HEK293T (cell line): ENCODE measurements at places on chromosomes 4 and X.

GRCh38 chr4:4341861-4342650, 44.8 kb upstream of the NSG1 start:
- no peak for DNase-seq

DNA sequence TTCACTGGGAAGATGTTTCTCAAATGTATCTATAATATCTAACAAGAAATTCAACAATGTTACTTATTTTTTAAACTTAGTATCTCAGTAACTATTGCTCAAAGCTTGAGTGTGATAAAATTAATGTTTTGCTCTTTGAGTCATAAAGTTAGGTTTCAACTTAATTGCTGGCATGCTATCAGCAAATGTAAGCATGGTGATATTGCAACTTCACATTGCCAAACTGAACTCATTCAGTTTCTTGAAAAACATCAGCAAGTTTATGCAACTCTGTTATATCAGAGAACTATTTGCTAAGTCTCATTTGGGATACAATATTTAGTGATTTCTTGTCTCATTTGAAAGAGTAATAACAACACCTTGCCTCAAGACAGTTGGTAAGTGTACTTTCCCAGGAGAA, 91.2 kb upstream of the KLF3 start:
- no peak for DNase-seq

- no peak for DNase-seq
These were observed 27.8 kb upstream of the FTHL17 start for GRCh38 chrX:31099536-31100090.

GRCh38 chr4:83212041-83212851, 72.4 kb downstream of the COQ2 start:
- no peak for DNase-seq

DNA sequence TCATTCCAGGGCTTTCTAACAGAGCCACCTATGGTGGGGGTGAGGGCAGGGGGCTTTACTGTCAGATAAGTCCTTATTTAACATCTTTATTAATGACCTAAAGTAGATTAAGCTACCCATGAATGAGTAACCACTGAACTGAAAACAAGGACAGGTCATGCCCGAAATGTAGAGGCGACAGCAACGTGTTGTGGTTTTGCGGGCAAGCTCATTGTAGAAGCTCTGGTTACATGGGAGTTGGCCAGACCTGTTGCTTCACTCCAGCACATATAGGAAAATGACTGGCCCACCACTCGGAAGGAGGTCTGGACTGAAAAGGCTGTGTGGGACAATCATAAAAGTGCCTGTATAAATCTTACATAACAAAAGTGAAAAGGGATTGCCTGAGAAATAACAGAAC, 109.6 kb upstream of the NDP start:
- DNase-seq: no peak

DNA sequence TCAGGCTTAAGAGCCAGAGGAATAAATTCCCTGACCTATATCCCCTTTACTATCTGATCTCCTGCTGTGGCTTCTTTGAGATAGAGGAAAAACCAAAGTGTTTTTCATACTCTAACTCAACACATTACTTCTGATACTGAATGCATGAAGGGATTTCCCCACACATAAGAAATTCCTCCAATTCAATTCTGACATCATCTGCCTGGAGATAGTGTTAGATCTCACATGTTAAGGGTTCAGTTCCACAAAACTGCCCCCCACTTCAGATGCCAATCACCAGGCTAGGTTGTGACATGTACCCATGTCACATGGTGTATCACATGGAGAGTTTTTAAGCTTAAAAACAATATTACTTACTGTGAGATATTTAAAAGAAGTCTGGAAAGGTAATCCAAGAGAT, 46.8 kb downstream of the GSTCD start:
- no peak for DNase-seq

DNA sequence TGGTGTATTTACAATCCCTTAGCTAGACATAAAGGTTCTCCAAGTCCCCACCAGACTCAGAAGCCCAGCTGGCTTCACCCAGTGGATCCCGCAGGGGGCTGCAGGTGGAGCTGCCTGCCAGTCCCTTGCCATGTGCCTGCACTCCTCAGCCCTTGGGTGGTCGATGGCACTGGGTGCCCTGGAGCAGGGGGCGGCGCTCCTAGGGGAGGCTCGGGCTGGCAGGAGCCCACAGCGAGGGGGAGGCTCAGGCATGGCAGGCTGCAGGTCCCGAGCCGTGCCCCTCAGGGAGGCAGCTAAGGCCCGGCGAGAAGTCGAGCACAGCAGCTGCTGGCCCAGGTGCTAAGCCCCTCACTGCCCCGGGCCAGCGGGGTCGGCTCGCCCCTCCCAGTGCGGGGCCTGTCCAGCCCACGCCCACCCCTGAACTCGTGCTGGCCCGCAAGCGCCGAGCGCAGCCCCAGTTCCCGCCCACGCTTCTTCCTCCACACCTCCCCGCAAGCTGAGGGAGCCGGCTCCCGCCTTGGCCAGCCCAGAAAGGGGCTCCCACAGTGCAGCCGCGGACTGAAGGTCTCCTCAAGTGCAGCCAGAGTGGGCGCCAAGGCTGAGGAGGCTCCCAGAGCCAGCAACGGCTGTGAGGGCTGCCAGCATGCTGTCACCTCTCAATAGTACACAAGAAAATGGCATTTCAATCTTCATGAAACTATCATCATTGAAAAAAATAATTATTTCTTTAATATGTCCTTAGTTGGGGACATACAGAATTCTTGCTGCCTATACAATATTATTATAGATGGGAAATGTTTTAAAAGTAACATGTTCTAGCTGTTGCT, 189.1 kb downstream of the SLC7A11 start:
- DNase-seq: no peak

DNA sequence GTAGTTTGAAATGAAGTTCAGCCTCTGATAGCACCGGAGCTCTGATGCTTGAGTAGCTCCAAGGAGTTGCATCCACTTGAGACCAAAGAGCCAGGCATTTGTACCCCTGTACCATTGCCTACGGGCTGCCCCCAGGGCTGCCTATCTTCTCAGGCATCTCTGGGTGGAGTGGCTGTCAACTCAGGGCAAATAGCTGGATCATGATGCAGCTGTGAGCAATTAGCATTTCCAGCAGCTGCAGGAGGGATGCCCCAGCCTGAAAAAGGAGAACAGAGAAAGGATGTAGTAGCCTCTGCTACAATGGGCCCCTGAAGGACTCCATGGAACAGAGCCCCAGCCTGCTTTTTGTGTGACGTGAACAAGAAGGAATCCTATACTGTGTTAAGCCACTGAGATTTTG, 492.6 kb downstream of the BCOR start:
- no peak for DNase-seq

DNA sequence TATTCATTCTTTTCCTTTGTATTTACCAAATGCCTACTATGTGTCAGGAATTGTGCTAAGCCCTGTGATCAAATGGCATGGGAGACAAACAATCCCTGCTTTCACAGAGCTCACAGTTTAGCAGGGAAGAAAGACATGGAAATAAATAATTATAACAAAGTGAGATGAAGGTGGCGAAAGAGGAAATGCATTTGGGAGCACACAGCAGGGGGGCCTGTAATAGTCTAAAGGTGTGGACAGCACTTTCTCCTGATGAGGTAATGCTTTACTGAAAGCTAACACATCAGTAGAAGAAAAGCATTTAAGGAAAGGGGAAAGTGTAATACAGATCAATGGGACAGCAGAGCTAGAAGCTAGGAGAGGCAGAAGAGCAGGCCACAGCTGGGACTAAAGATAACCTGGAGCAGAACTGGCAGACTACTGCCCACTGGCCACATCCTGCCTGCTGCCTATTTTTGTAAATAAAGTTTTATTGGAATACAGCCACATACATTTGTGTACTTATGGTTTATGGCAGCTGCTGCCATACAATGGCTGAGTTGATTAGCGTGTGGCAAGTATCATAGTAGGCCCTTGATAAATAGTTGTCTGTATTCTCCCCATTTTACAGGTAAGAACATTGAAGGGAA, 67.1 kb upstream of the TAPT1 start:
- no peak for DNase-seq

GRCh38 chr4:174479140-174479539, 43.1 kb downstream of the HPGD start:
- no peak for DNase-seq

GRCh38 chr4:7956270-7956808, 16.7 kb upstream of the AFAP1 start:
- no peak for DNase-seq

GRCh38 chrX:31319586-31319985, 247.7 kb upstream of the FTHL17 start:
- DNase-seq: no peak

DNA sequence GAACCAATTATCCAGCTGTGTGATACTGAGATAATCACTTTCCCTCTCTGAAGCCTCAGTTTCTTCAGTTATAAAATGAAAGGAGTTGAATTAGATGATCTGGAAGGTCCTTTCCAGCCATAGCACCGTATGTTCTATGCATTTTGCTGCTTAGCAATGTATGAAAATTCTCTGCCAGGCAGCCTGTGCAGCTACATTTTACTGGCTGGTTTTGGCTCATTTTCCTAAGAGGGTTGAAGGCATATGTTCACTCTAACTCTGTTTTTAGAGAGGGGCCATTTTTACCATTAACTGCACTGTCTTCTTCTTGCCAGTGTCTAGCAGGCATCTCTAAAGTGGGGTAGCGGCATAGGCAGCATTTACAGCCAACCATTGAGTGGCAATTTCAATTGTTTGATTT, 26.1 kb downstream of the TRPC5 start:
- no peak for DNase-seq

GRCh38 chr4:130054908-130055307, 959.0 kb downstream of the C4orf33 start:
- no peak for DNase-seq
